ENCODE measurements at places on chromosomes 6 and 20.
A peak's percentile ranks its signal among the peaks of the same experiment; 100 is the strongest.

DNA sequence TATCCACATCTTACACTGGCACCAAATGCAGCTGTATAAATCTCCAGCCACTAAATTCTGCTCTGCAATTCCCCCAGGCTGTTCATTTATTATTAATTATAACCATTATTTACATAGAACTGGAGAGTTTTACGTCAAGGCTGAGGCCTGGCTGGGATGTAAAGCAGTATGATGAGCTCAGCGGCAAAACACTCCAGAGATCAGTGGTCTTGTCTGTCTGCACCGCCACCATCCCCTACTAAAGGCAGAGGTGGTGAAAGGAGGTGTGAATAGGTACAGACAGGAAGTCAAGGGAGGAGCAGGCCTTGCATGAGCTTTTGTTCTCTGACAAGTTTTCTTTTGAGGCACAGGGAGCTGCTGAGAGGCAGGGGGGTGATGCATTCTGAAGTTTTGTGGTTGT, 159.9 kb upstream of the PCSK2 start:
- no peaks in the 10 kb centered on the region for H3K27me3 ChIP-seq
- no peak for ATAC-seq
- no peaks in the 10 kb centered on the region for H3K36me3 ChIP-seq
- H3K4me1 ChIP-seq = no peaks in the 10 kb centered on the region

GRCh38 chr6:13190376-13190775, 138.0 kb downstream of the TBC1D7 start:
- H3K4me1 ChIP-seq = no peaks in the 10 kb centered on the region
- H3K27me3 ChIP-seq = peaks cover 10% of the 10 kb centered on the region
- no peak overlapping the region for H3K4me3 ChIP-seq
- no peak overlapping the region for H3K27ac ChIP-seq
- no peak for ATAC-seq

- no peak overlapping the region for H3K4me3 ChIP-seq
- no peaks in the 10 kb centered on the region for H3K27me3 ChIP-seq
- no peak for ATAC-seq
- H3K27ac ChIP-seq = no peak overlapping the region
Observed at GRCh38 chr6:136011475-136011874, 160.0 kb downstream of the PDE7B start.

DNA sequence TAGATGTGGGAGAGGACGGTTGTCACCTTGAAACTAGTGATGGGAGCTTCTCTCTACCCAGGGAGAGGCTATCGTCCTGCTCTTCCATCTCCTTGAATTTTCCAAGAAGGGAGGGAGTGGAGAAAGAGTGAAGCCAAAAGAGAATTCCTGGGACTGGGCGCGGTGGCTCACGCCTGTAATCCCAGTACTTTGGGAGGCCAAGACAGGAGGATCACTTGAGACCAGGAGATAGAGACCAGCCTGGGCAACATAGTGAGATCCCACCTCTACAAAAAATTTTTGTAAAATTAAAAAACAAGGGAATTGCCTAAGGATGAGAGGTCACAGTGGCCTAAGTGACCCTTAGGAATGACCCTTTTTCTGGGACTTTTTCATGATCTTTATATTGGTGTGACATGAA, 8.8 kb downstream of the MYH7B start:
- no peaks in the 10 kb centered on the region for H3K27me3 ChIP-seq
- ATAC-seq = no peak
- no peak overlapping the region for H3K4me3 ChIP-seq
- no peaks in the 10 kb centered on the region for H3K36me3 ChIP-seq

GRCh38 chr6:81861281-81861680, 108.8 kb upstream of the TENT5A start:
- H3K4me3 ChIP-seq = no peak overlapping the region
- H3K27me3 ChIP-seq = no peaks in the 10 kb centered on the region
- H3K27ac ChIP-seq = no peak overlapping the region
- ATAC-seq = no peak

GRCh38 chr20:6770786-6771100, 3.3 kb downstream of the BMP2 start:
- no peak for ATAC-seq
- H3K27me3 ChIP-seq = peaks cover 32% of the 10 kb centered on the region
- no peaks in the 10 kb centered on the region for H3K36me3 ChIP-seq

DNA sequence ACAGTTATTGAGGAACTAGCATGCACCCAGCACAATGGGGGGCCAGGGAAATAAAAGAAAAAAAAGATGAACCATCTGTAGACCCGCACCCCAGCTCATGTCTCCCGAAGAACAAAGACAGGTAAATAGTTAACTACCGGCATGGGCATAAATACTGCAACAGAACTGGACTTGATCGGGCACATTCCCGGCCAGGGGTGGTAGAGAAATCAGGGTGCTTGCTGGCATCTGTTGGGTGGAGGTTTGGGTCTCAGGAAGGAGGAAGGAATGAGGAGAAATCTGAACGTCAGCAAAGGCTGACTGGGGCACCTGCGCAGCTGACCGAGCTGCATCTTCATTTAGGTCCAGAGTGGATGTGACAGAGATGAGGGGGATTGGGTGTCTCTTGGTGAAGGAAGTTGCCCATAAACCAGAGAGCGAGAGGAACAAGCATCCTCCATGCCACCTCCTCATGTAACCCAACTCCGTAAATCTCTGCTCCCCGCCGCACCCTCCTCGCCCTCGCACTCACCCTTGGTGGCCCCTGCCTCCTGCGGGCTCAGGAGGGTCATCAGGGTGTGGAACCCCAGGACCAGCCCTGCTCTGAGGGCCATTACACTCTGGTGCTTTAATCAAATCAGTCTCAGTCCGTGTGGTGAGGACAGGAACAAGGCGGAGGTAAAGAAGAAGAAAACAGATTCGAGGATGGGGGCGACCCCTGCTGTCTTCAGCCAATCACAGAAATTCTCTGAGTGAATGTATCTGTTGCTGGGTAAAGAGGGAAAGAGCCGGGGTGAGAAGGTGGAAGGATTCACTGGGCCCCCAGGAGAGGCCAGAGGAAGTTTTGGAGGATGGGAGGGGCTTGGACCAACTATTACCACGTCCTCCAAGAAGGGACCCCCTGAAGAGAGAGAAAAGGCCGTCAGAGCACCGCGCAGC, at the start of gene HLA-DOA:
Gene HLA-DOA, minus strand, starts transcription at position 648 of the 918 bp plus-strand sequence.
- H3K4me1 ChIP-seq = peaks cover 44% of the 10 kb centered on the region
- peak within 1 kb of the TSS; percentile 99 for H3K4me3 ChIP-seq
- H3K36me3 ChIP-seq = peaks cover 38% of the 10 kb centered on the region

DNA sequence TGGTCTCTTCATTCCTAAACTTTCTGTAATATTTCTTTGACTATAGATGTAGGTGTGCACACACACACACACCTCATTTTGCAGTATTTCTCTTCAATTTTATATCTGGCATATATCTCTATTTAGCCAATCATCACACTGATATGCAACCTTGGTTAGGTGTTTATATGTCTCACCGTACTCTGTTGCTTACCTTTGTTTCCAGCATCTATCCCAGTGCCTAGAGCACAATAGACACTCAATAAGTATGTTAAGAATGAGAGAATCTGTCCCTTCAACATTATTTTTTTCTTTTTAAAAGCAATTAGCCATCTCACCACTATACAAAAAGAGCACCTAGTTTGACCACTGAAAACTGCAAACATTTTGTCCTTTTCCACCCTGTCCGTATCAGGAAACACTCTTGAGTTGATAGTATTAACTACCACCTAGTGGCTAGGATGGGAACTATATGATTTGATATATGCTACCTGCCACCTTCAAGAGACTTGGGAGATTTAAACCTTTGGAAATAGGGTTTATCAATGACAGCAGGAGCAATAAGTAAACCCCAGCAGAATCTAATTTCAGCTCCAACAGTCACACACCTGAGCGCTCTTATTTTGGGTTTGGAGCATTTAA, 48.7 kb upstream of the RSPO3 start:
- no peak for ATAC-seq
- no peak overlapping the region for H3K4me3 ChIP-seq
- no peaks in the 10 kb centered on the region for H3K27me3 ChIP-seq
- no peaks in the 10 kb centered on the region for H3K36me3 ChIP-seq

DNA sequence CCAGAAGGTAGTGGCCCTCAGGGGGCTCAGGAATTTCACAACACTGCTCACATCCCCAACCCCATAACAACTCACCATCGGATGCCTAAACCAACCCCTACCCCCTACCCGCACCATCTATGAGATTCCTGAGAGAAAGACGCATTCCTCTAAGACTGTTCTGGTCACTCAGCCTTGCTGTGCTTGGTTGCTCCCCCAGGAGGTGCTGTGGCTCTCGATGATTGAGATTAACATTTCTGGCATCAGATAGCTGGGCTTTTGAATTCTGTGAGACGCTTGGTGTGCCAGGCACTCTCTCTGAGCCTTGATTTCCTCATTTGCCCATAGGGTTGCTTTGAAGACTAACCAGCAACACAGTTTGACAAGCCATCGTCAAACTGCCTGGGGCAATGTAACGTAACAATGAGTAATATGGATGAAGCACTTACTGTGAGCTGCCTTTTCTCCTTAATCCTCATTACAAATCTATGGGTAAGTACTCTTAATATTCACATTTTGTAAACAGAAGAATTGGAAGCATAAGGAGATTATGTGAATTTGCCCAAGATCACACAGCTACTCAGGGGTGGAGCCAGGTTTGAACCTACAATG, 978 bp downstream of the WFDC6 start:
- no peaks in the 10 kb centered on the region for H3K4me1 ChIP-seq
- H3K27ac ChIP-seq = no peak overlapping the region
- ATAC-seq = no peak

- H3K36me3 ChIP-seq = peaks cover 55% of the 10 kb centered on the region
- H3K27ac ChIP-seq = no peak overlapping the region
- H3K4me1 ChIP-seq = no peaks in the 10 kb centered on the region
- no peaks in the 10 kb centered on the region for H3K27me3 ChIP-seq
- ATAC-seq = no peak
Observed at GRCh38 chr6:36491378-36491965, 48.7 kb downstream of the KCTD20 start.

GRCh38 chr20:19381947-19382346, 169.5 kb downstream of the SLC24A3 start:
- H3K36me3 ChIP-seq = no peaks in the 10 kb centered on the region
- H3K4me3 ChIP-seq = no peak overlapping the region
- H3K27ac ChIP-seq = no peak overlapping the region
- H3K27me3 ChIP-seq = no peaks in the 10 kb centered on the region
- H3K4me1 ChIP-seq = no peaks in the 10 kb centered on the region

GRCh38 chr6:157223021-157223430, 100.3 kb downstream of the TMEM242 start:
- peaks cover 42% of the 10 kb centered on the region for H3K4me1 ChIP-seq
- H3K27ac ChIP-seq = peak overlapping the region; percentile 55
- no peaks in the 10 kb centered on the region for H3K27me3 ChIP-seq
- H3K36me3 ChIP-seq = no peaks in the 10 kb centered on the region
- peak; percentile 76 for ATAC-seq
- peak overlapping the region; percentile 77 for H3K4me3 ChIP-seq

GRCh38 chr20:37454636-37455385, 66.2 kb upstream of the NNAT start:
- no peak for ATAC-seq
- H3K36me3 ChIP-seq = peaks cover 22% of the 10 kb centered on the region
- H3K4me1 ChIP-seq = no peaks in the 10 kb centered on the region
